ENCODE measurements at places on chromosomes 16 and 17.

DNA sequence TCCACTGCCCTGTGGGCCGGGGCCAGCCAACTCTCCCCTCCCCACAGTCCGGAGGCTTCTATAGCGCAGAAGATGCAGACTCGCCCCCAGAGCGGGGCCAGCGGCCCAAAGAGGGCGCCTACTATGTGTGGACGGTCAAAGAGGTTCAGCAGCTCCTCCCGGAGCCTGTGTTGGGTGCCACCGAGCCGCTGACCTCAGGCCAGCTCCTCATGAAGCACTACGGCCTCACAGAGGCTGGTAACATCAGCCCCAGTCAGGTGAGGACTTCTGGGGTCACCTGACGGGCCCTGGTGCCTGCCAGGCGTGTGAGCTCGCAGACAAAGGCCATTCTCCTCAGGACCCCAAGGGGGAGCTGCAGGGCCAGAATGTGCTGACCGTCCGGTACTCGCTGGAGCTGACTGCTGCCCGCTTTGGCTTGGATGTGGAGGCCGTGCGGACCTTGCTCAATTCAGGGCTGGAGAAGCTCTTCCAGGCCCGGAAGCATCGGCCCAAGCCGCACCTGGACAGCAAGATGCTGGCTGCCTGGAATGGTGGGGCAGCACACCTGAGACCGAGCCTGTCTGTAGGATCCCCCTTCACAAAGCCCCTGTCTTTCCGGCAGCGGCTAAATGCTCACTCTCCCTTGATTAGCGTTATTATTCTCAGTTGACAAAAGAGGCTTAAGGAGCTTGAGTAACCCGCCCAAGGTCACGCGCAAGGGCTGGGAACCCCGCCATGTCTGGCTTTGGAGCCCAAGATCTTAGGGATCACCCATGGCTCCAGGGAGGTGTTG is 3.9 kb downstream of the SPATA20 start:
- DNase-seq: no peak

GRCh38 chr17:40168262-40168832 is 8.9 kb upstream of the RAPGEFL1 start:
- DNase-seq: no peak

- no peak for DNase-seq
These were observed 39.3 kb downstream of the CHD9 start for GRCh38 chr16:53094013-53094630.

DNA sequence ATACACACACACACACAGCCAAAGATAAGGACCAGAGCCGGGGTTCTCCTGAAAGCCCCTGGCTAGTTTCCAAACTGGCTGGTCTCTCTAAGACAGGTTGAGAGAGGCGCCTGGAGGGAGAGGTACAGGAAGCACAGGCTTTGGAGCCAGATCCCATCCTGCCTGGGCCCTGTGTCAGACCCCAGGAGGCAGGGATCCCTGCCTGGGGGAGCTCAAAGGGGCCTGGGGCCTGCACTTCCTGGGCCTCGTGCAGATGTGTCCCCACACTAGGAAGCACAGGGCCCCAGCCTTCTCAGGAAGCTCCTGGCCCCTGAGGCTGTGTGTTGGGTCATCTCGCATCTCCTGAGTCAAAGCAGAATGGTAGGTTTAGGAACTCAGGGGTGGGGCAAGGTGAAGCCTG is 16.0 kb downstream of the SLC5A10 start:
- no peak for DNase-seq

- DNase-seq: no peak
These were observed 198.1 kb upstream of the IRX3 start for GRCh38 chr16:54484700-54485099.

DNA sequence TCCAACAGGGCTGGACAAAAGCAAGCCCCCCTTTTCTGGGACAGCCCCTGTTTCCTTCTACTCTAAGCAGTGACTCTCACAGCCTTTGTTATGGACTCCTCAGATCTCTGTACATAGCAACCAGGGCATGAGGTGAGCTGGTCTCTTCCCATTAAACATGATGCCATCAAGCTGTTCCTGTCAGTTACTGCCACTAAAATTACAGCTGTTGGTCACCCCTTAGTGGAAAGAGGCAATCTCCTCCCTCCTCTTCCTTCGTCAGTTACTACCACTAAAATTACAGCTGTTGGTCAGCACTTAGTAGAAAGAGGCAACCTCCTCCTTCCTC is 95.2 kb upstream of the SMIM36 start:
- DNase-seq: no peak

DNA sequence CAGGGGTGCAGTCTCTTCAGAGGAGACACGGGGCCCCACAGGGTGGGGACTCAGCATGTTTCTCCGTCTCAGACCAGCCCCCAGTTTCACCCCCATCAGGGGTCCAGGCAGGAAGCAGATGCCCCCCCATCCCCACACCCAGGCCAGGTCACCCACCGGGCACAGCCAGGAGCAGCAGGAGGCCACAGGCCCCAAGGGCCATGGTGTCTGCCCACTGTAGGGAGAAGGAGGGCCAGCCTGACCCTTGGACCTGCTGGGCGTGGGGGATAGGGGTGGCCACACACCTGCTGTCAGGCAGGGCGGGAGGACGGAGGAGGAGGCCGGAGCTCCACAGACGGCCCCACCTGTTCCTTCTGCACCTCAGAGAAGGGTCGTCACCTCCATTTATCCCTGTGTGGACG is at the start of gene TPSG1:
Gene TPSG1 (minus strand): TSS at position 218 of the 401 bp plus-strand sequence. CDS start 16 bp downstream, at position 202.
- DNase-seq: no peak

- DNase-seq: no peak
These were observed at the start of gene SLFN12 for GRCh38 chr17:35432176-35433074. TSS of gene SLFN12 (minus strand) at chr17:35432500. CDS start at chr17:35423028, 9,472 bp downstream.

GRCh38 chr16:11136600-11136999 is 119.4 kb downstream of the SOCS1 start:
- DNase-seq: no peak

DNA sequence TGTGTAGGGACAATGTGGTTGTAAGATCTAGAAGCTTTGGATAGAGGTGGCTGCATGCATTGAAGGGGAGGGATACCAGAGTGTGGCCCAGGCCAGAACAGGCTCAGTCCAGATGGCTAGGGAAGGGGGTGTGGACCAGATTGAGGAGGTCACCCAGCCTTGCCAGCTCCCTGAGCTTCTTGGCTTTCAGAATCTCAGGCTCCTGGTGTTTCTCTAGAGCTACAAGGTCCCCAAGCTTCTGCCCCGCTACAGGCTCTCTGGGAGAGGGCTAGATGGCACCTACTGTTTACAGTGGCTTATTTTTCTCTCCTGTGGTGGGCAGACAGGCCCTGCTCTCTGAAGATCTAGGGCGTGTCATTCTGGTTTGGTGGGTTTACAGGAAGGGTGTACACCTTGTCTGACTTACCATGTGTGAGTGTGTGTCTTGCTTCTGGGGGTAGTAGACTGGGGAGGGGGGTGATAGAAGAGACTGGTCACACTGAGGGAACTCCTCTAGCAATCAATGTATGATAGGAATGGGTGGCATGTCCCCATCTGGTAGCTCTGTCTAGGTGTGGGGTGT is 1.1 kb downstream of the RARA start:
- no peak for DNase-seq

GRCh38 chr16:46747777-46748651 is at the start of gene MYLK3:
TSS of gene MYLK3 (minus strand) at chr16:46748344. CDS start at chr16:46748193, 151 bp downstream.
- DNase-seq: no peak
